Fibroblast of skin of right biceps (primary cell): ENCODE measurements at places on chromosomes 13 and 19.

DNA sequence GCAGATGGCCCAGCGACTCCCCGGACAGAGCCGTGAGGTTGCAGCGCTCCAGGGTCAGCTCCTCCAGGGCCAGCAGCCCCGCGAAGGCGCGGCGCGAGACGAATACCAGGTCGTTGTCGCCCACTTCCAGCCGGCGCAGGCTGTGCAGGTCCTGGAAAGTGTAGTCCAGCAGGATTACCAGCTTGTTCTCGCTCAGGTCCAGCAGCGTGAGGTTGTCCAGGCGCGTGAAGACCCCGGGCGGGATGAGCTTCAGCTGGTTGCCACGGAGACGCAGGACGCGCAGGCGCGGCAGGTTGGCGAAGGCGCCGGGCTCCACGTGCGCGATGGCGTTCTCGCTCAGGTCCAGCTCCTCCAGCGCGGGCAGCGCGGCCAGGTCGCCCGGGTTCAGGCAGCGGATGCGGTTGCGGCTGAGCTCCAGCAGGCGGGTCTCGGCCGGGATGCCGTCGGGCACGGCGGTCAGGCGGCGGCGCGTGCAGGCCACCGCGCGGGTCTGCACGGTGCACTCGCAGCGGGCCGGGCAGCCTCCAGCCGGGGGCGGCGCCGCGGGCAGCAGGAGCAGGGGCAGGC is 9.3 kb upstream of the PEAK3 start:
- DNase-seq, result no peak

DNA sequence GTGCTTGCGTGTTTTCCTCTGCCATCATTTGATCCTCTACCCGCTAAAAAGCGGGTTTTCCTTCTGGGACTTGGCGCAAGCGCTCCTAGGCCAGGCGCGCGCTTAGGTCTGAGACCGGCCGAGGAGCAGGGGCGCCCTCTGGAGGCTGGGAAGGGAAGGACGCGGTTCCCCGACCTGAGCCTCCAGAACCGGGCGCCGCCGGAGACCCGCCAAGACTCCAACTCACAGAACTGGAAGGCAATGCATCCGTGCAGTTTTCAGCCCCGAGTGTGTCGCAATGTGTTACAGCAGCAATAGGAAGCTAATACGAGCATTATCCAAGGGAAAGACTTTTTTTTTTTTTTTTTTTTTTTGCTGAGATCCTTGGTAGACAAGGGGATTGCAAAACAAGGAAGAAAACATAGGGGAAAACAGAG is 190.9 kb downstream of the COL4A1 start:
- DNase-seq, result peak; percentile 76

DNA sequence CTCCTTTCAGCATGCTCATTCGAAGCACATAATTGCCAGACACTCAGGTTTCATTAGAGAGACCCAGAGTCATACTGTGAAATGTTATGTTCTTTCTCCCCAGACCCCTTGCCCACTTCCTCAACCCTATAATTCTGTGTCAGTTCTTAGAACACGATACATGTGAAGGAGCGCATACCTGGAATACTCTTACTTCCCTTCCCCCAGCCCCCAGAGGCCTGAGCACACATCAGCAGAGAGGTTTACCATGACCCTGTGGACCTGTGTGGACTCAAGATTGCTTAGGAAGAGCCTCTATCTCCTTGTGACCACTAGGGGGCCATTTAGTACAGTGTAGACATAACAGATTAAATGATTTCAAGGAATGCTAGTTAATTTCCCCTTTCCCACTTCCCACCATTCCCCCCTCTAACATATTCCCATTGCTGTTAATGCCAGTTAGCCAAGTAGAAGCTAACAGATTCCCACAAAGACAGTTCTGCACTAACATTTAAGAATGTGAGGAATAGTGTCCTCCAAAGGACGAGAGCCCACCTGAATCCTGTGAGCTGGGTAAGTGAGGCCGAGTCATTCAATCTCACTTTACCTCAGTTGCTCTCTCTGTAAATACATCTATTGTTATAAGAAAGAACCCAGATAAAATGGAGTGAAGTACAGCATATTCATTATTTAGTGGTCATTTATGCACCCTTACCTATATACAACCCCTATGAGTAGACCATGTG is 154.2 kb upstream of the MAB21L1 start:
- DNase-seq, result peak; percentile 72

- DNase-seq, result peak; percentile 87
Measured at GRCh38 chr13:45370922-45371406, 30.0 kb upstream of the TPT1 start.

DNA sequence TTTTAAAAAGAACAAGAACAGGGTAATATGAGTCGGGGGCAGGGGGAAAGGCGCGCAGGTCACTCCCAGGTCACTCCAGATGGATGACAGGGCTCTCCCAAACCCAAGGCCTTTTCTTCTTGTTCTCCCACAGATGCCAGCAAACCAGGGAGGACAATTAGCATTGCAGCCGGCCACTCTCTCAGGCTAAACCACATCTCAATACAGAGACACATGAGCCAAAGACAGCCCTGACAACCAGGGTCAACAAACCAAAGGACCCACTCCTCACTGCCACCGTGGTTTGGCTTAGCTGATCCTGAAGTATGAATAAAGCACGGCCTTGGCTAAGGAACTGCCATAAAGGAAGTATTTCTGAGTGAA is 47.3 kb downstream of the LATS2 start:
- no peak for DNase-seq

GRCh38 chr19:18503337-18503970 is 18.4 kb downstream of the ELL start:
- DNase-seq, result no peak

GRCh38 chr19:33689138-33689746 is 67.5 kb downstream of the CHST8 start:
- DNase-seq, result no peak

GRCh38 chr13:76512721-76513145 is 373.5 kb downstream of the KCTD12 start:
- peak; percentile 83 for DNase-seq

GRCh38 chr19:14553042-14553938 is 18.6 kb downstream of the NDUFB7 start:
- DNase-seq, result no peak

DNA sequence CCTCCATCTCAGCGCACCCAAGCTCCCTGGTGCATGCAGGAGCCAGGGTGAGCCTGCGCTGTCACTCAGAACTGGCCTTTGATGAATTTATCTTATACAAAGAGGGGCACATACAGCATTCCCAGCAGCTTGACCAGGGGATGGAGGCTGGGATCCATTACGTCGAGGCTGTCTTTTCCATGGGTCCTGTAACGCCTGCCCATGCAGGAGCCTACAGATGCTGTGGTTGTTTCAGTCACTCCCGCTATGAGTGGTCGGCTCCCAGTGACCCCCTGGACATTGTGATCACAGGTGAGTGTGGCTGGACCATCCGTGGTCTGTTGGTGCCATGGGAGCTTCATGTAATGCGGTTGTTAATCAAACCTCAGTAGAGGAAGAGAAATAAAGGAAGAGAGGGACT is 33.0 kb downstream of the LAIR2 start:
- DNase-seq, result no peak

DNA sequence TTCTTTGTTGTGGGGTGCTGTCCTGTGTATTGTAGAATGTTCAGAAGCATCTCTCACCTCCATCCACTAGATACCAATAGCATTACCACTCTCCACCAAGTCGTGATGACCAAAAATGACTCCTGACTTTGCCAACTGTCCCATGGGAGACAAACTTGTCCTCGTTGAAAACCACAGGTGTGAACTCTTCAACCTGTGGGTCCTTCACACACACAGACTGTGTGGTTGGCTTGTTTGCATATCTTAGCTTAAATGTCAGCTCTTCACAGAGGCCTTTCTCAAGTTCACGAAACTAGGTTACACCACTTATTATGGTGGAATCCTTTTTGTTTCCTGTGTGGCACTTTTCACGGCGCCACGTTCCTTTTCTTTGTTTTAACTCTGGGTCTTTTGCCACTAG is 6.8 kb downstream of the GPC5 start:
- DNase-seq, result no peak

DNA sequence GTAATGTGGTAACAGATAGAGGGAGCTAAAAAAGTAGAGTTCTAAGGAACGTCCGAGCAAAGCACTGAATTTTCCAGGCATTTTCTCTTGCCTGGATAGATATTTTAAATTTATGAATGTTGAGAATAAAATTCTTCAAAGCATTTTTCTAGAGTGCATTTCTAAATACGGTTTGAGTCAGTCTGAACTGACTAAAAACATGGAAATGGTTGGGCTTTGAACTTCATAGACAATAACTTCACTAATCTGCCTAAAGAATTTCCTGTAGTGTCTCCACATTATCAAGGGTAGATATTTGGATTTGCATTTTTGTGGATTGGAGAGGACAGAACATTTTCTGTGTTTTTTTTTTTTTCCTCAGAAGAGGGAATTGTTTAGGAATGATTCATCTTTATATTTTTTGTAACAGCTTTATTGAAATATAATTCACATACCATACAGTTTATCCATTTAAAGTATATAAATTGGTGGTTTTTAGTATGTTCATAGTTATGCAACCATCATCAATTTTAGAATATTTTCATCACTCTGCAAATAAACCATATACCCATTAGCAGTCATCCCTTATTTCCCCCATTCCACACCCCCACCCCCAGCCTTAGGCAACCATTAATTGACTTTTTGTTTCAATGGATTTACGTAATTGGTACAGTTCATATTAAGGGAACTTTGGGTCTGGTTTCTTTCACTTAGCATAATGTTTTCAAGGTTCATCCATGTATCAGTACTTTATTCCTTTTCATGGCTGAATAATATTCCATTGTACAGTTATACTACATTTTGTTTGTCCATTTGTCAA is 20.7 kb downstream of the GARRE1 start:
- DNase-seq, result peak; percentile 98

GRCh38 chr13:83884141-83884540 is 1.9 kb upstream of the SLITRK1 start:
- DNase-seq, result no peak

DNA sequence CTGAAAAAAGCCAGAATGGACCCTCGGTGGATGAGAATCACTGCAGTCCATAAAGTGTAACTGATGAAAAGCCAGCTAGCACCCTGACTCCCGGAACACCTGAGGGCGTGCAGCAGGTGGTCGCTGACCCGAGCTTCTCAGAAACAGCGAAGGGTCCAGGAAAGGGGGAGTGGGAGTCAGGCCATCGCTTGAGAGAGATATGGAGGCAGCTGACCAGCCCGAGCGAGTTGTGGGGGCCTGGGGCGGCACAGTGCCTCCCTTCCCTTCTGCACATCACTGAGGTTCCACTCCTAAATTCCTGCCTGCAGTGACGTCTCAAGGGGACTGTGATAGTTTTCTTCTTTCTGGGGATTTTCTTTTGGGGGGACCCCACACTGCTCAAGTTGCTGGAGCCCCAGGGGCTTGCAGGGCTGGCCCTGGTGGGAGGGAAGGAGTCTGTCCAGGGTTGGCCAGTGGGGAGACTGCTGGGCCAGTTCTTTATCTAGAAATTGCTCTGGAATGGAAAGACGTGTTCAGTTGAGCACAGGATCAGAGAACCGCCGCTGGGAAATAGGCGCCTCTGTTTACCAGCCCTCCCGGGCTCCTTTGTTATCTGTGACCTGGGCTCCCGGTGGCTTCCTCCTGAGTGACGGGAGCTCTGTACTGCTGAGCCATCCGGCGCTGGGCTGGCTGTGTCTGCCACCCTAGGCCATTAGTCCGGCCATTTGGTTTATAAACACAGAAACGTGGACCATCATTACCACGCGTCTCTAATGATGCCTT is 71.3 kb downstream of the RAB20 start:
- no peak for DNase-seq
